ENCODE measurements at places on chromosomes 5 and 9.

DNA sequence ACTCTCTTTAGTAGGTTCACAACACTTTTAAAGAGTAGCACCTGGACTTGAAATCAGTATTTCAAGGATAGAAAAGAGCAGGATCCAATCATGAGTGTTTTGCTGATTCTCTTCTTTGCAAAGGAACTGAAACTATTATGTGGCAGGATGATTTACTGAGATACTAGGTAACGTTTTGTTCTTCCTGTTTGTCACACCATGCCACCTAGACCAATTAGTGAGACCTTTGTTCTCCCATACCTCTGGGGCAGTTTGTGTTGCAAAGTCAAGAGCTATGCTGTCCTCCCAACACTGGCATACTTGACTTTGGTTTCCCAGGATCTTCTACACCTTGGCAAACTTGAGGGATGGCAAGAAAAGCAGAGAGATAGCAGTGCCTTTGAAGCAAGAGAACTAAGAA is 43.4 kb downstream of the PPP1R2B start:
- DNase-seq: no peak

- DNase-seq: no peak
These were observed 31.5 kb upstream of the NKD2 start for GRCh38 chr5:976849-977751.

GRCh38 chr9:7622481-7622880 is 177.1 kb downstream of the DMAC1 start:
- no peak for DNase-seq

GRCh38 chr9:106596984-106597383 is 266.0 kb upstream of the ZNF462 start:
- DNase-seq: no peak

DNA sequence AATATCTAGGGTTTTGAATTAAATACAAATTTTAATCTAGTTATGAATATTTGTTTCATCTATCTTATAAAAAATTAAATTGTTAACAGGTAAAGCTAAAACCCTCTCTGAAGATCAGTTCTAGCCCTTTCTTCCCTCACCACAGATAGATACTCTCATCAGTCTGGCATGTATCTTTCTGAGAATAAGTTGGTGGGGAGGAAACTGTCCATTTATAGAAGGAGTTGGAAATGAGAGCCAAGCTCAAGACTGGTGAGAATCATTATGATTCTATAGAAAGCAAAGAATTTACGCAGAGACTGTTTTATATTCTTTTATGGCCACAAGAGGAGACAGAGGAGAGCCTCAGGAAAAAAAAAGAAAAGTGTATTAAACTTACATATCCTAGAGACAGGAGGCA is 59.0 kb downstream of the STARD4 start:
- DNase-seq: peak; percentile 51

GRCh38 chr5:113771483-113771882 is 258.0 kb downstream of the YTHDC2 start:
- DNase-seq: no peak

GRCh38 chr5:134477462-134478245 is 47.8 kb upstream of the JADE2 start:
- peak; percentile 67 for DNase-seq

DNA sequence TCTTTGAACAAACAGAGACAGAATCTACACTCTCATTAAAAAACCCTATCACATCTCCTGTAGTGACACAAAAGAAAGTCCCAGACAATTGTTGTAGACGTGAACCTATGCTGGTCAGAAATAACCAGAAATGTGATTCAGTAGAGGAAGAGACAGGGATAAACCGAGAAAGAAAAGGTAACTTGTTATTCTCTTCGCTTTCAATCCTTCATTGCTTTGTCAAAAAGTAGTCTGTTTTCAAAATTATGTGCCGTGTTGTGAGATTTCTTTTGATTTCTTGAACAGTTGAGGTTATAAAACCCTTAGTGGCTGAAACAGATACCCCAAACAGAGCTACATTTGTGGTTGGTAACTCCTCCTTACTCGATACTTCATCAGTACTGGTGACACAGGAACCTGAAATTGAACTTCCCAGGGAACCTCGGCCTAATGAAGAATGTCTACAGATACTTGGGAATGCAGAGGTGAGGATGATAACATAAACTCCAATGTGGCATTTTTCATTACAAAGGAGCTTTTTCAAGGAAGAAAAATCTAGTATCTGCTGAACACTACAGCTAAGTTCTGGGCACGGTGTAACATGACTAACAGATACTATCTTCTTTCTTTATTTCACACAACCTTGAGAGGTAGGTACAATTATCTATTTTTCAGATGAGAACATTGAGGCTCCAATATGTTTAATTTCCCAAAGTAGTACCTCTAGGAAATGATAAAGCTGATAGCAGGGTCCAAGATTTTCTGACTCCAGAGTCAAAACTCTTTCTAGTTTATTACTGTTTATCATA is 14.3 kb downstream of the HMGCR start:
- no peak for DNase-seq

GRCh38 chr5:33997331-33997983 is 10.4 kb downstream of the AMACR start:
- DNase-seq: peak; percentile 81

DNA sequence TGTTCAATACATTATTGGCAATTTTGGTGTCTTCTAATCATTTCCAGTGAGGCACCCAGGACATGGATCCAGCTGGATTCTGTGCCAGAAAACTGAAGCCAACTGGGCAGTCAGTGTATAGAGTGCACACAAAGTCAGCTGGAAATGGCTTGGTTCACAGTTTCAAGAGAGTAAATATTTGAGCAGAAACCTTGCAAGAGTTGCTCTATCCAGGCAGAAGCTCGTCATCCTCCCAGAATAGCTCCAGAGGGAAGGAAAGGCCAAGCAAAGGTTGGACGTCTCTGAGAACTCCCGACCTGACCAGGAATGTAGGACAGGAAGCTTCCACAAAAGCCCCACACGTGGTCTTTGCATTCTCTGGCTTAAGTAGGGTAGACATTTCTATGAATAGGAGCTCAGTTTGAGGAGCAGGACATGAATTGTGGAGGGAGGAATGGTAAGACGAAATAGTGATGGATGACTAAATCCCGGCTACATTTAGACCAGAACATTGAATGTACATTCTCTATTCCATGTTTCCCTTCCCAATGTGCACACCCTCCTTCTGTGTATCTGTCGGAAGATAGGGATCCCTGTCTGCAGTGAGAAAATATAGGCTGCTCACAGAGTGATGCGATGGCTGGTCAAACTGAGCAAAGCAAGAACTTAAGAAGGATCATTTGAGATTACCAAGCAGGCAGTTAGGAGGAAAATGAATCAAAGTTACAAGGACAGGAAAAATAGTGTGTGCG is 72.7 kb upstream of the FCN2 start:
- no peak for DNase-seq

GRCh38 chr5:151036556-151036955 is 16.2 kb downstream of the GPX3 start:
- DNase-seq: no peak

- DNase-seq: no peak
These were observed 133.9 kb downstream of the MAN2A1 start for GRCh38 chr5:109823597-109823996.

- peak; percentile 19 for DNase-seq
These were observed 120.7 kb upstream of the ZNF618 start for GRCh38 chr9:113755433-113755832.

- no peak for DNase-seq
These were observed 59.6 kb downstream of the C9orf152 start for GRCh38 chr9:110148384-110148783.

GRCh38 chr5:172871536-172871935 is 37.5 kb downstream of the ERGIC1 start:
- no peak for DNase-seq

DNA sequence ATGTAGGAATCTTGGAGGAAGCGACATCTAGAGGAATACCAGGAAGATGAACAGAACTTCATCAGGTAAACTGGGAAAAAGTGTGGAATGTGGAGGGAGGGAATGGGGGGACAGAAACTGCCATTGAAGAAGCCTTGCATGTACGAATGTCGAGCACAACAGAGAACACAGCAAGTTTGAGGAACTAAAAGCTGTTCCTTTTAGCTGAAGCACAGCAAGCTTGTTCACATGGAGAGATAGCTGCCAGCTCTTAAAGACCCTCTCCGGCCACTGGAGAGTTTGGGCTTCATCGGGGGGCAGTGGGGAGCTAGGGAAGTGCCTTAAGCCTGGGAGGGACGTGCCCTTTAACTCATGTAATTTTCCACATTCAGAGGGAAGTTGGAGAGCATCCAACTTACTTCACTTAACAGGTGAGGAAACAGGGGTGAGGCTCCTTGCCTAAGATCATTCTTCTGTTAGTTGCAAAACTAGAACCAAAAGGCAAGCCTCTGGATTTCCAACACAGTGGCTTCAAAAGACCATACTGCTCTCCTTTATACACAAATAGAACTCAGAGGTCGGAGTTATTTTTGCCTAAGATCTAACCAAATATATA is 2.3 kb upstream of the CYFIP2 start:
- DNase-seq: no peak
